Stimulated activated CD4-positive, alpha-beta T cell treated with anti-CD3 and anti-CD28 coated beads, Interleukin-15, amount 100 ng/mL, for 1 hour (primary cell): ENCODE measurements at places on chromosomes 2 and 18.

GRCh38 chr2:98478088-98478551 is 33.5 kb downstream of the INPP4A start:
- no peak for DNase-seq

DNA sequence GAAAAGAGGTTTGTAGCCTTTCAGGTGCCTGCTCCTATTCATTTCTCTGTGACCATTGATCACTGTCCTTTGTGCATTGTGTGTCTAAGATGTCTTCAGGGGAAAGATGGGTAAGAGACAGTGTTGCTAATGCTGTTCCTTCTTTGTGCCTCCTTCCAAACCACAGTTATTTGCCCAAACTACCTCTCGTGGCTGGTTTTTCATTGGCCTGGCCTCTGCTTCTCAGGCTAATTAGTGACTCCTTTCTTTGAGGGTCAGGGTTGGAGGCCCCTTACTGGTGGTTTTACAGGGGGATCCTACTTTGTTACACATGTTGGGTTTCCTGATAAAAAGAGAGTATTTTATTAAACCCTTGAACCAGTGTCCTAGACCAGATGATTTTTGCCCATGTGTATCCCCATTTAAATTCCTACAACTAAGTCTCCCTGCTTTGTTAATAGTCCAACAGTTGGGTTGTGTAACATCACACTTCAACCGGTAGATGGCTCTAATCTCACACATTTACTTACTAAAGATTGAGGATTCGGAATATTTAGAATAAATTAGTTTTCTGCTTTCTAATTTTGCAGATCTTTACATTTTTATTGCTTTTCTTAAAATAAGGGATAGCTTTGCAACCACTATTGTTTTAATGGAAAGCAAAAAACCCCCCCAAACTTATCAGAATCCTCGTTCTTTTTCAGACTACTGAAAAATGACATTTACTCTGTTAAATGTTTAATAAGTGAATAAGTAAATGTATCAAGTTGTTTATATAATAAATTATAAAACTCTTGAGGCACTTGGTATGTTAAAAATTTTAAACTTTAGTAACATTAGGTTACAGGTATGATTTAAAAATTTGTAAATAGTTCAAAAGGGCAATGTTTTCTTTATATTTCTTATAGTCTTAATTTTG is 2.4 kb downstream of the MARS2 start:
- no peak for DNase-seq

DNA sequence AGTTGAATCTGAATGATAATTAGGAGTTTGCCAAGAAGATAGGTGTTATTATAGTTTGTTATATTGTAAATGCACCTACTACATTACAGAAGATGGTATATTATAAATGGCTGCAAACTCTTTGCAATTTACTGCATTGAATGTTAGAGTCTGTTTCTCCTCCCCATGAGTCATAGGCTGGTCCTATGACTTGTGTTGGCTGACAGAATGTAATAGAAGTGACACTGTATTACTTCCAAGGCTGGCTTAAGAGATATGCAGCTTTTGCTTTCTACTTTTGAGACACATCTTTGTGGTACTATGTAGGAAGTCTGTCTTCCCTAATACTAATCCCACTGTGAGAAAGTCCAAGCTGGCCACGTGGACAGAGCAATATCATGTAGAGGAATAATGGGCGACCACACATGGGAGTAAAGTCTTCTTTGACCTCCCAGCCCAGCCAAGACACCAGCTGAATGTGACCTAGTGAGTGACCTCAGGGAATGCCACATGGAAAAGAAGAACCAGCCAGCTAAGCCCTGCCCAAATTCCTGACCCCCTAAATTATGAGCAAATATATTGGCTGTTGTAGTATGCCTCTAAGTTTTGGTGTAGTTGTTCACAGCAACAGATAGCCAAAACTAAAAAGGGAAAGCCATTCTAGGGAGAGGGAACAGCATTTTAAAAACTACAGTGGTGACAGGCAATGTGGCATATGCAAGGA is 6.8 kb upstream of the DDX1 start:
- no peak for DNase-seq

GRCh38 chr2:71602115-71602495 is 148.7 kb downstream of the DYSF start:
- no peak for DNase-seq

DNA sequence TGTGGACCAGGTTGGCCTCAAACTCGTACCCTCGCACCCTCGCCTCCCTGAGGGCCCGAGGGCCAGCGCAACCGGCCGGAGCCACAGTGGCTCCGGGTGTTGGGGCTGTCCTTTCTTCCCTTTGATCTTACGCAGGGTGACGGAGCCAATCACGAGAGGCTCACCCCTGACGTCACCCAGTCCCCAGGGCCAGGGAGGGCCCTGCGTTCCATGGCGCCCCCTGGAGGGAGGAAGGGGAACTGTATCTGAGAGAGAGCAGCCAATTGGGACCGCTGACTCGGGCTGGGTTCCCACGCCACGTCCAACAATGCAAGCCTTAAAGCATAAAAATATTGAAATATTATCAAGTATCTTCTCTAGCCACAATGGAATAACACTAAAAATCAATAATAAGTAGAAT is 432.8 kb upstream of the LRRTM4 start:
- no peak for DNase-seq

DNA sequence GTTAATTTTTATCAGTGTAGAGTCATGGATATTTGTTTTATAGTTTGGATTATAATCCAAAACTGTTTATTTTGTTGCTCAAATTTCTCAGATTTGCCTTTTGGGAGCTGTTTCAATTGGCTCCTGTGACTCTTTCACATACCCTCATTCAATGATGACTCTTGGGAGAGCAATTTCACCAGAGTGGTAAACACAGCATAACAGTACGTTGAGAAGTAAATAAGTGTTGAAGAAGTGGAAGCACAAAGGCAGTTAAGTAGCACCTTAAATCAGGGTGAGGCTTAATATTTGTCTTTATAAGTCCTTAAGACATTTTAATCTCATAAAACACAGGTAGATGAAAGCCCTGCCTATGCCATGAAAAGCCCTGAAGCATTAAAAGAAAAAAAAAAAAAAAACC is 17.1 kb upstream of the SLC39A10 start:
- no peak for DNase-seq

DNA sequence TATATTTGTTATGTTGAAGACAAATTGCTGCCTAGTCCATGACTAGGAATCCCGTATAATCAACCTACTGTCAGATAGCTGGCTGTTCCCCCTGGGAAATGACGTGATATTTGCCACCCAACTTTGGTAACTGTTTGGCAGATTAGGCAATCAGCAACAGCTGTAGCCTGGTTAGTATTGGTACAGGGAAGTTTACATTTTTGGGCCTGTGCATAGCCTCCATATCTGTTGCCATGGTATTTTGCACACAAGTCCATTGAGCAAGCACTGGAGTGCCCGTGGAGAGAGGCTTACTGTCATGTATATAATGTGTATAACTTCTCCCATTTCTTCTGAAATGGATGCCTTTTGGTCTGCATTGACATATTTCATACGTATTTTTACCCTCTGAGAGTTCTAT is 27.7 kb downstream of the BIRC6 start:
- no peak for DNase-seq

DNA sequence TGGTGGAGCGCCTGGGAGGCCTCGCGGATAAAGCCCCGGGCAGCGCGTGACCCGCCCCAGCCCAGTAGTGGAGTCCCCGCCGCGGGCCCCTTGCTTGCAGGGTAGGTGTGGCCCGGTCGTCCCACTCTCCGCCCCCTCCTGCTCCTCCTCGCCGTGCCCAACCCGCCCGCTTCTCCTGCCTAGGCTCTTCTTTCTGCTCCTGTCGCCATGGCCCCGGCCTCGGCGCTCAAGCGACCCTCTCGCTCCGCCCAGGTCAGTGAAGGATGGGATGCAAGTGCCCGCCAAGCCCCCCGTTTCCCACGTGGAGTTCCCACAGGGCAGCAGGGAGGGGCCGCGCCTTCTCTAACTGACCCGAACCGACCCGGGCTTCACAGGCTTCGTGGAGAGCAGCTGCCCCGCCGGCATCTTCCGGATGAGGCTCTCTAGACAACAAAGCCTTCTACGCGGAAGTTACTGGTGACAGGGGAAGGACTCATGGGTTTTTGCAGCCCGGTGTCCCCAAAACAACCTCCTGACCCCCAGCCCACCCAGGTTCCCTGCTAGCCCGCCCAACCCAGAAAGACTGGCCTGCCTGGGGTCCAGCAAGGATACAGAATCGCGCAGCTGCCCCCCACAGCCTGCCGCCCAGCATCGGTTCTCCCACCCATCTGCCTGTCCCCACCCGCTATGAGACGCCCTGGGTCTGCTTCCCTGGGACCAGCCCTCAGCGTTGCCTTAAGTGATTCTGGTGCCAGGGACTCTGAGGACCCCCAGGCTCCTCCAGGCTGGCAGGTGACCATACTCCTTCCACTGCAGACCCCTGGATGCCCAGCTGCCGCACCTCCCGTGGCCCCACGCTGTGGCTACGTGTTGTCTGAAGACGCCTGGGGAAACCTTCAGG is 32.8 kb downstream of the TTC32 start:
- peak; percentile 42 for DNase-seq

- DNase-seq, result no peak
Measured at GRCh38 chr2:73256618-73256922, 22.5 kb downstream of the CCT7 start.

GRCh38 chr2:116269040-116269439 is 1545.5 kb upstream of the DDX18 start:
- no peak for DNase-seq

DNA sequence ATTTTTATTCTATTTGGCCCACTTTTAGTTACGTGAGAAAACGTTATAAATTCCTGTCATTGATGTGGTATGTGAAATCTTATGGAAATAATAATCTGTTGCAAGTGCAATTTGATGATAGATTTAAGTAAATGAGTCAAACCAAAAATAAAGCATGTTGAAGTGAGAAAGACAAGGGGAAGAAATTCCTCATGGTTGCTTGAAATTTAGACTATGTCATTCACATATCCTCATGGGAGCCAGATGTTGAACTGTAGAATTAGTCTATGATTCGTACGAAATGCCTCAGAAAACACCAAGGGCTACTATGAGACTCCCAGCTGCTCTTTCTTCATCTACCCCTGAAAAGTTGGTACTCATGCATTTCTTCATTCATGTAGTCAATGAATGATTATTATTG is 55.7 kb downstream of the KLHL14 start:
- DNase-seq, result no peak

GRCh38 chr2:62014102-62014501 is 108.6 kb downstream of the COMMD1 start:
- no peak for DNase-seq

DNA sequence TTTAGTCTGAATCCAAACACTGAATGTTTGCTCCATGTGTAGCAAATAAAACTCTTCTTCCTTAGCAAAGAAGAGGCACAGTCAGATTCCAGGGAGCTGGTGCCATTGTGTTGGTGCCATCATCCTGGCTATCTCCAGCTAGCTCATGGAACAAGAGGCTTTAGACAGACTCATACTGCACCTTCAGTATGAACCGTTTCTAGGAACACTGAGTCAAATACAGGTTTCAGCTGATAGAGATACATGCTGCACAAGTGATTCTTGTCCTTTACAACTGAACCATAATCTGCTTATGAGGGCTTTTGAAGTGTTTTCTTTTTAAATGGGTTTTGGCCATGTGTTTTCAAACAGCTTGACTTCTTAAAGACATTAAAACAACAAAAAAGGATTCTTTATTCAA is 57.9 kb downstream of the DYNC1I2 start:
- no peak for DNase-seq

- no peak for DNase-seq
Measured at GRCh38 chr2:225173909-225174308, 131.6 kb upstream of the DOCK10 start.

GRCh38 chr2:10659898-10660568 is 29.7 kb downstream of the NOL10 start:
- DNase-seq, result no peak

DNA sequence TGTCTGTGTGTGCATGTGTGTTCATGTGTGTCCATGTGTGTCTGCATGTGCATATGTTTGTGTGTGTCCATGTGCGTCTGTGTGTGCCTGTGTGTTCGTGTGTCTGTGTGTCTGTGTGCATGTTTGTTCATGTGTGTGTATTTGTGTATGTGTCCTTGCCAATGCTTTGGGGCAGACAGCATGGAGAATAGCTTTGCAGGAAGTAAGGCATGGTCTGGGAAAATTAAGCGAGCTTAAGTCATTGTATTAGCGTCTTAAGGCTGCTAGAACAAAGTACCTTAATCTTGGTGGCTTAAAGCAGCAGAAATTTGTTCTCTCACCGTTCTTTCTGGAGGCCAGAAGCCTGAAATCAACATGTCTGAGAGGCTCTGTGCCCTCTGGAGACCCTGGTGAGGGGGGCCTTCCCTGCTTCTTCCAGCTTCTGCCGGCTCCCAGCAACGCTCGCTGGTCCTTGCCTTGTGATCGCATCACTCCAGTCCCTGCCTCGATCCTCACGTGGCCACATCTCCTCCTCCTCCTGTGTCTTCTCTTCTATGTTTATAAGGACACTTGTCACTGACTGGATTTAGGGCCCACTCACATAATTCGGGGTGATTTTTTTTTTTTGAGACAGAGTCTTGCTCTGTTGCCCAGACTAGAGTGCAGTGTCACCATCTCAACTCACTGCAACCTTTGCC is 3.8 kb downstream of the NEU2 start:
- DNase-seq, result no peak

- DNase-seq, result no peak
Measured at GRCh38 chr2:127313406-127313805, 19.5 kb upstream of the ERCC3 start.

GRCh38 chr2:241636182-241637017 is 558 bp downstream of the THAP4 start:
- no peak for DNase-seq

- DNase-seq, result no peak
Measured at GRCh38 chr18:36771245-36771644, 57.6 kb downstream of the TPGS2 start.

DNA sequence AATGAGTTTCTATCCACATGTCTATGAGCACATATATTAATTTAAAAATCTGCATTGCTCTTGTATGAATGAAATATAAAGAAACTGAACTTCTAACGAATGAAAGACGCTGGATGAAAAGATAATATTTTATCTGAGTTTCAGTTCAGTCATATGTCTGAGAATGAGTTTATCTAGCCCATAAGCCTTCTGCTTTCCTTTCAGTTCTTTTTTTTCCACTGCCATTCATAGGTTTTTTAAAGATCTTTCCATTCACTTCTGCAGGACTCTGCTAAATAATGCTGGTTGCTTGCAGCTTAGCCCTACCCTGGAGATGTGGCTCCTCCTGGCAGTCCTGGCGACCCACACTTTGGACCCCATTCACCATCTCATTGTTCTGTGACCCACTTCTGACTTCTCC is 109.0 kb downstream of the BCL2 start:
- no peak for DNase-seq

DNA sequence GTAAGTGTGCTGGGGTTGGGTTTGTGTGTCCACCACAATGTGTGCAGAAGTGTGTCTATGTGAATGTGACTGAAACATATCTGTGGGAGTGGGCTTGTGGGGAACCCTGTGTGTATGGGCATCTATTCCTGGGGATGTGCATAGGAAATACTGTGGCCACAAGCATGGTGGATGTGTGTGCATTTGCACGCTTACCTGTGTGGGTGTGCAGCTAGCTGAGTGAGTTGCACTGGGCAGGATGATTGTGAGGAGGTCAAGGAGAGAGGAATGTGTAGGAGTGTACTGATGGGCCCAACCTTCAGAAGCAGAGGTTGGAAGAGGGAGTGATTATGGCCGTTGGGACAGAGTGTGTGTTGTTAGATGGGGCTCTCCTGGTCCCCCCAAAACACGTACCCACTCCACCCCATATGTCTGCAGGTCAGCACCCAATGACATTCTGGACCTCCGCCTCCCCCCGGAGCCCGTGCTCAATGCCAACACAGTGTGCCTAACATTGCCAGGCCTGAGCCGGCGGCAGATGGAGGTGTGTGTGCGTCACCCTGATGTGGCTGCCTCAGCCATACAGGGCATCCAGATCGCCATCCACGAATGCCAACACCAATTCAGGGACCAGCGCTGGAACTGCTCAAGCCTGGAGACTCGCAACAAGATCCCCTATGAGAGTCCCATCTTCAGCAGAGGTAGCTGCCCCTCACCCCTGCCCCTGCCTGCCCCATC is 1.2 kb downstream of the WNT10A start:
- no peak for DNase-seq
